ENCODE measurements at places on chromosomes 2 and 18.

GRCh38 chr2:201176081-201176481, 6.9 kb upstream of the CASP10 start:
- DNase-seq: no peak

DNA sequence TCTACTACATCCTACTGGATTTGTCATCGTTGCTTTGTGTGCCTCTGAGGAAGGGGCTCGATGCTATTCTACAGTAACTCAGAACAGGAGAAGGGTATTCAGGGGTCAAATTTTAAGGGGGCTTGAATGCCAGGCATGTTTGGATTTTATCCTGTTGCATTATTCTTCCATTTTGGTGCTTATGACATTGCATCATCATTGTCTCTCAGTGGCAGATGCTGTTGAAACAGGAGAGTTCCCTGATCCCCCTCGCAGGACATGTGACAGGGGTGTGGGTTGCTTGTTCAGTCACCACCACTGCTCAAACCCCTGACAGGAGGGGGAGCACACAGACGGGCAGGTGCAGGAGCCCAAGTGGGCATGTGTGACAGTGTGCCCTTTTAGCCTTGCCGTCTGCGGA, 156.7 kb downstream of the SLC4A3 start:
- DNase-seq: no peak

GRCh38 chr2:165637396-165637795, 156.7 kb downstream of the GALNT3 start:
- DNase-seq: no peak

DNA sequence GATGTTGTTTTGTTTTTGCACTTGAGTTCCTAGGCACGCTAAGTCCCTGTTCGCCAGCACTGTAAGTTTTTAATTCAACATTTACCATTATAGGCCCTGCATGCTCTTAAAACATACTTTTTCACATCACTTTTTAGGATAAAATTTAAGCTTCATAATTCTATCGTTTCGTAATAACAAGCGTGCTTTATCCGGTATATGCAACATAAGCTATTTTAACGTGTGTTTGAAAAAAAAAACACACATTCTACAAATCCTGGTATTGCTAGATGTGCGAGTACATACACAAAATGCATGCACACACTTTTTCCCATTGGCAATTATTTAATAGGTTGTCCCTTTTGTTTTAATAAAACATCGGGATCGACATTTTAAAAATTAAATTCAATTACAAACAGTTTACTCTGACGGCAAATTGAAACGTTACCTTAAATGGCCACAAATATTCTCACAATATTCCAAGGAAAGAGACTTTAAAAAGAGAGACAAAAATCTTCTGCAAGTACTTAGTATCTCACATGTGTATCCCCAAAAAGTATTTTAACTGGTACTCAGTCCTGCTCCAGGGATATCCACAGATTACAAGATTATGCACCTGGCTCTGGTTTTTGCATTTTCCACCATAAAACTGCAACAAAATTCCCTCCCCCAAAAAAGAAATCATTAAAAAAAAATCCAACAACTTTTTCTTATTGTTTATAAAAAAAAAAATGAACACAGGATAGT, 1.0 kb upstream of the TCF4 start:
- DNase-seq: no peak

- no peak for DNase-seq
Measured at GRCh38 chr2:134611316-134611715, 107.5 kb downstream of the TMEM163 start.

All from activated CD4-positive, alpha-beta T cell treated with anti-CD3 and anti-CD28 coated beads, Interleukin-2, amount 50 U/mL, for 1 hour (primary cell).